ENCODE measurements at places on chromosomes 5 and 9. TPM values are rescaled to one million over a fixed set of nuclear protein-coding genes. Genes with fewer than 3 reads are reported as not detected.

GRCh38 chr5:74275171-74275992 lies 365.1 kb downstream of the ENC1 start:
- no peaks in the 10 kb centered on the region for H3K36me3 ChIP-seq
- DNase-seq = peak; percentile 81
- no peak overlapping the region for H3K4me3 ChIP-seq
- H3K27ac ChIP-seq = peak overlapping the region; percentile 1
- peaks cover 50% of the 10 kb centered on the region for H3K4me1 ChIP-seq

The FAM221B gene
- not detected for total RNA-seq

The CCDC180 gene
- 0.23 TPM for total RNA-seq

DNA sequence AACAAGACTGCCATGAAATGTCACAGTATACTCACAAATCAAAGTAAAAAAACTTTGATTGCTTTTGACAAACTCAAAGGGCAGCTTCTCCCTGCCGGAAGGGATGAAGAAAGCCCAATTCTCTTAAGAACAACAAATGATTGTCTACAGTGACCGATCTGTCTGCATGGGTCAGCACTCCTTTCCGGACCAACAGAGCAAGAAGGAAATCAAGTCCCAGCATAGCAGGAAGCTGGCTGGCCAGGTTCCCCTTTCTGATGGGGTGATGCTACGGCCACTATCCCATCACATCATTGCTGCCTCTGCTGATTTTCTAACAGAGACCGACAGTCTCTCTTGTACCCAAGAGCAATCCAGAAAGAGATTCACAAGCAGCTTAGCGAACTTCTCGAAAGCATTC lies 692 bp downstream of the C1QTNF3 start:
- no peaks in the 10 kb centered on the region for H3K27me3 ChIP-seq
- peaks cover 4% of the 10 kb centered on the region for H3K36me3 ChIP-seq
- DNase-seq = no peak
- no peak overlapping the region for H3K4me3 ChIP-seq

- no peak overlapping the region for H3K27ac ChIP-seq
- DNase-seq = no peak
- H3K4me3 ChIP-seq = no peak overlapping the region
- no peaks in the 10 kb centered on the region for H3K27me3 ChIP-seq
Observed at GRCh38 chr5:21145376-21145775, 1157.4 kb upstream of the CDH18 start.

The FBP1 gene
- total RNA-seq = not detected

GRCh38 chr9:89386797-89387196 lies 68.5 kb downstream of the SECISBP2 start:
- H3K27ac ChIP-seq = no peak overlapping the region
- H3K36me3 ChIP-seq = no peaks in the 10 kb centered on the region
- peaks cover 40% of the 10 kb centered on the region for H3K27me3 ChIP-seq
- H3K4me3 ChIP-seq = no peak overlapping the region

DNA sequence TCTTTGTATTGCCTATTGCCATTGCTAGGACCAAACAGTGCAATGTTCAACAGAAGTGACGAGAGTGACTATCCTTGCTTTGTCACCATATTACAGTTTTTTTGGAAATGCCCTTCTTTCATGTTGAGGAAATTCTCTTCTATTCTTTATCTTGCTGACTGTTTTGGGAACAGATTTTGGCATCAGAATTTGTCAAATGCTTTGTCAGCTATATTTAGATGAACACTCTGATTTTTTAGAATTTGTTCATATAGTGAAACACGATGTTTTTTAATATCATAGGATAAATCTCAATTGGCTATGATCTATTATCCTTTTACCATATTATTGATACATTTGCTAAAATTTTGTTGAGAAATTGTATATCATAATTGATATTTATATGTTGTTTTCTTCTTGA lies 31.4 kb downstream of the FBN2 start:
- no peak overlapping the region for H3K27ac ChIP-seq
- H3K27me3 ChIP-seq = peaks cover 3% of the 10 kb centered on the region
- no peaks in the 10 kb centered on the region for H3K4me1 ChIP-seq
- DNase-seq = no peak

DNA sequence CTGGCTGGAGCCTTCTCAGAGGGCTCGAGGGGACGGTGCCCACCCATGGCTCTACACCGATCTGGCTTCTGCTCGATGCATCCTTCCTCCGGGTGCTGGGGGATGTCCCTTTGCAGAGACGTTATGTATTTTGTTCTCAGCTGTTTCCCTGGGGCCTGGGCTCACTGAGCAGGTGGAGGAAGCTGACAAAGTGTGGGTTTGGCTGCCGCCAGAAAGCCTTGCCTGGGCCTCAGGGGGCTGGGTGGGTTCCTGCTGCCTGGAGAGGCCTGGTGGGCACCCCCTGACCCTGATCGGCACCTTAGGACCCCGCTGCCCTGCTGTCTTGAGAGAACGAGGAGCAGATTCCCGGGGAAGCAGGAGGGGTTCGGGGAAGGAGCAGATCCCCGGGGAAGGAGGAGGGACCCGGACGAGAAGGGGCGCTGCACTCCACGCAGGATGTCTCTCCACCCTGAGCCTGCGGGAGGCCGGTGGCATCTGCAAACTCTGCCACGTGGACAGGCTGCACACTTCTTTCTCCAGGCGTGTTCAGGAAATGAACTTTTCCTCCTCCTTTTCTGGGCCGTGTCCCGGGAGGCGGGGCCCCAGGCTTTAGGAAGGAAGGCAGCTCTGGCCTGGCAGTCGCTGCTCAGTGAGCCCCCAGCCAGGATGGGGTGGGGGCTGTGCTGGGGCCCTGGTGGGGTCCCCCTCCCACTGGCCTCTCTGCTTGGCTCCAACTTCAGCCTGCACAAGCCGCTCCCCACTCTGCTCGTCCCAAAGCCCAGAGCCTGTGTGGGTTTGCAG lies 148.9 kb downstream of the RXRA start:
- peaks cover 22% of the 10 kb centered on the region for H3K4me1 ChIP-seq
- no peak overlapping the region for H3K4me3 ChIP-seq
- H3K27me3 ChIP-seq = no peaks in the 10 kb centered on the region
- peak overlapping the region; percentile 72 for H3K27ac ChIP-seq
- peak; percentile 85 for DNase-seq
